CD4-positive, alpha-beta memory T cell (primary cell): ENCODE measurements at places on chromosomes 16 and 17. TPM values are rescaled to one million over a fixed set of nuclear protein-coding genes. Genes with fewer than 3 reads are reported as not detected.

DNA sequence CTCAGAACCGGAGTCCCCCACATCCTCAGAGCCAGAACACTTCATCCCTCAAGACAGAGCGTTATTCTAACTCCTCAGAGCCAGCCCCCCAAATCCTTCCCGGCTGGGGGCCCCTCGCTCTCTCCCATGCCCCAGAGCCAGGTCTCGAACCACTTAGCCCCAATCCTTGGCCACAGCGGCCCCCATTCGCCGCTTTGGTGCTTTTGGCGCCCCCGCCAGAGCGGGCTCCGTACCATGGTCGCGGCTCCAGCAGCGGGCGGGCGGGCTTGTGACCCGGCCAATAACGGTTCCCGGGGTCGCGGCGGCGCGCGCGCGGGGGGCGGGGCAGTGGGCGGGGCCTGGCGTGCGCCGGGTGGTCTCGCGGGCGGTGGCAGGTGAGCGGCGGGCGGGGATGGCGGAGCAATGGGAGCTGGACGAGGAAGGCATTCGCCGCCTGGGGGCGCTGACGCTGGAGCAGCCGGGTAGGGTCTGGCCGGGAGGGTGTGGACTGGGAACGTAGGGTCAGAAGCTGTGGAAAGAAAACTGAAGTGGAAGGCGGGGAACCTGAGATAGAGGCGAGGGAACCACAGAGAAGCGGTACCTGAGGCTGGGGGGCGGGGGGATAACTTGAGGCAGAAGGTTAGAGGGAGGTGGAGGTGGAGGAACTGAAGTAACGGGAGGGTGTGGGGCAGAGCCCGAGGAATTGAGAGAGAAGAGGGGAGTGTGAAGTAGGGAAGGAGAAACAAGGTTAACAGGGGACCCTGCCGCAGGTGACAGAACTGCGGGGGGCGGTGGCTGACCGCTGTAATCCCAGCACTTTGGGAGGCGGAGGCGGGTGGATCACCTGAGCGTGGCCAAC, at the start of the genes KCTD19 and LRRC36:
KCTD19 (minus strand) TSS at position 270 of the 838 bp plus-strand sequence; CDS start at position 236, 34 bp downstream.
LRRC36 (plus strand) TSS at position 344 of the 838 bp plus-strand sequence; CDS start at position 392, 48 bp downstream.
- peaks cover 6% of the 10 kb centered on the region for H3K4me1 ChIP-seq
- H3K27me3 ChIP-seq = peaks cover 22% of the 10 kb centered on the region
- no peak within 1 kb of the TSS for H3K27ac ChIP-seq

DNA sequence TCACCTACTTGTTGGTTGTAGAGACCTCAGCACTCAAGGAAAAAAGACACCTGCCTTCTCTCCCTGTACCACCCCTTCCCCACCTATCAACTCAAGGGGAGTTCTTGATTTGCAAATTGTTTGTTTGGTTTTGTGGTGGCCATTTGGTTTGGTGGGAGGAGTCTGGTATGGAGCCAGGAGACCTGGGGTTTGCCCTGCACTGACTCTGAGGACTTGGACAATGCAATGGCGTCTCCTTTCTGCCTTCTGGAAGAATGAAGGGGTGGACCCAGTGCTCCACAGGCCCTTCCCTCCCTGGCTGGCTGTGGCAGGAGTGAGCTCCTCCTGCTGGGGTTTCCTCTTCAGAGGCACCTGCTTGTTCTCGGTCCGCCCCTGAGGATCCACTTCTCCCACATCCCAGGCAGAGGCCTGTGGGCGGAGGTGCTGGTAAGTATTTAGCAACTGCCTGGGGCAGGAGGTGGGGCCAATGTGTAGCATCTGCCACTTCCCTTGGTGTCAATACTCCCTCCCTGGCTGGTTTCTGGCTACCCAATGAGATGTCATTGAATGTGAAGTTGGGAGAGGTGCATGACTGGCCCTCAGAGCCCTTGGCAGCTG, 164.5 kb downstream of the NTN1 start:
- H3K4me3 ChIP-seq = no peak overlapping the region
- H3K27ac ChIP-seq = no peak overlapping the region
- no peak for DNase-seq
- no peaks in the 10 kb centered on the region for H3K36me3 ChIP-seq
- H3K27me3 ChIP-seq = no peaks in the 10 kb centered on the region
- no peaks in the 10 kb centered on the region for H3K4me1 ChIP-seq

GRCh38 chr17:80425835-80426426, 11.0 kb downstream of the ENDOV start:
- DNase-seq = no peak
- H3K4me3 ChIP-seq = no peak overlapping the region
- H3K36me3 ChIP-seq = no peaks in the 10 kb centered on the region
- no peak overlapping the region for H3K27ac ChIP-seq
- no peaks in the 10 kb centered on the region for H3K27me3 ChIP-seq

DNA sequence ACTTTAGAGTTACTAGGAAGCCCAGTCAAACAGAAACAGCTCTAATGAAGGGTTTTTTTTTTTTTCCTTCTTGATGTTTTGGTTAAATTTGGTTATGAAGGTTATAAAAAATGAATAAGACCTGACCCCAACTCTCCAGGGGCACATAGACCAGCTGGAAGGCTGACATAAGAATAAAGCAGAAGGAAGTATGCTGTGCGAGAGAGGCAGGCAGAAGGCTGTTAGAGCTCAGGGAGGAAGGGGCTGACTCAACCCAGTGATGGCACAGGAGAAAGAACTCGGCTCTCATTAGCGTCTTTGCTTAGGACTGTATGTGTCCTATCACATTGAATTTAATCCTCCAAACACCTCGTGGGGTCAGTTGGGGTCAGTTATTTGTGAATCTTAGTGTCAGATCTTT, 474.6 kb downstream of the PMP22 start:
- no peak for DNase-seq
- H3K27ac ChIP-seq = no peak overlapping the region
- H3K36me3 ChIP-seq = no peaks in the 10 kb centered on the region
- H3K4me1 ChIP-seq = no peaks in the 10 kb centered on the region
- H3K27me3 ChIP-seq = no peaks in the 10 kb centered on the region
- no peak overlapping the region for H3K4me3 ChIP-seq

GRCh38 chr16:88789594-88789993, 4.6 kb upstream of the PIEZO1 start:
- no peaks in the 10 kb centered on the region for H3K36me3 ChIP-seq
- no peak for DNase-seq
- no peaks in the 10 kb centered on the region for H3K27me3 ChIP-seq
- H3K4me1 ChIP-seq = peaks cover 53% of the 10 kb centered on the region
- no peak overlapping the region for H3K27ac ChIP-seq

GRCh38 chr16:9327253-9327652, 235.8 kb downstream of the HAPSTR1 start:
- DNase-seq = no peak
- no peaks in the 10 kb centered on the region for H3K4me1 ChIP-seq
- H3K36me3 ChIP-seq = no peaks in the 10 kb centered on the region
- no peaks in the 10 kb centered on the region for H3K27me3 ChIP-seq
- H3K27ac ChIP-seq = no peak overlapping the region

DNA sequence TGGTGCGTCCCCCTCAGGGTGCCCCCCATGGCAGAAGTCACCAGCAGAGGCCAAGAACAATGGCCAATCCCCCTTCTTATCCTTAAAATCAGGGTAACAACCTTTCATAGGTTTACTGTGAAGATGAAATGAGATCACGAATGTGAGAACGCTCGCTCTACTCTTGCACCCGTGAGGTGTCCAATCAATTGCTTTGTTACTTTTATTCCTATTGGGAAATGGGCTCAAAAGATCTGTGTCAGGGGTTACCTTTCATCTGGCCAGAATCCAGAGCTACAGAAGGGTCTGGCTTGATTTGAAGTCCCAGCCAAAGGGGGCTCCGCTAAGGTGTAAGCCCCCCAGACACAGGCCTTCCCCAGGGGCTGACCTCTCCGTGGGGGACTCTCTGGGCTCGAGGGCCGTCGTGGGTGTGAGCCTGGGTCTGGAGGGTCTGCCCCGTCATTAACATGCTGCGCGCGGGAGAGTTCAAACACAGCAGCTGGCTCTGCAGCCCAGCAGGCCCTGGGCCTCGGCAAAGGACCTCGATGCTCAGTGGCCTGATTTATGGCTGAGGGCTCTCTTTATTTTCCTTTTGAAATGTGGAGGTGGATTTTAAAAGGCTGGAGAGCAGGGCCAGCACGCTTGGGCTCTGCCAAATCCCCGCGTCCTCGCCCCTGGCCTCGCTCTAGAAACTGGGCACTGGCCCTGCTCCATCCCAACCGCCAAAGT, 10.4 kb downstream of the ABR start:
- H3K27ac ChIP-seq = no peak overlapping the region
- no peaks in the 10 kb centered on the region for H3K4me1 ChIP-seq
- H3K4me3 ChIP-seq = no peak overlapping the region
- H3K27me3 ChIP-seq = no peaks in the 10 kb centered on the region

DNA sequence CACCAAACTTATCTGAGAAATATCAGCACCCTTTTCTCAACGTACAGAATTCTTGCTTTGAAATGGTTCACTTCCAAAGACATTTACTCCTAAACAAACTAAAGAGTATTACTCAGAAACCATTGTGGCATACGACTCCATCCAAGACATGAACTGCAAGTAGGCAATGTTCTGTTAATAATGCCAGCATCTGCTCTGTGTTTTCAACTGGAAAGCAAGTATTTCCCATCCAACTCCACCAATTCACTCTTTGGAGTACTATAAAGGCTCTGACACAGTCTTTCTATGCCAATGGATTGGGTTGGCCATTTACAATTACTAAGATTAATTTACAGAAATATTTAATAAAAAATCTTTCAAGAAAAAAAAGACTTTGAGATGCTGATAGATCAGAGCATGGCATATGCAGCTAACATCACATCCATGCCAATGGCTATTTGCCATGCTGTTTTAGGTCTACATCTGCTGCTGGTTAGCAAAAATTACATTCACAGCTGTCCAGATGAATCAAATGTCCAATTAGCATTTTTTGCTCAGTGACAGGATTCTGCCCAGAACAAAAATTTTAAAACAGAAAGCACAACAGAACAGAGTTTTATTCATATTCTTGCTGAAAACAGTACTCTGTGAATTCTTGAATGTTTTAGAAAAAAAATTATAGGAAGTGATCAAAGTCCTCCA, 65.9 kb upstream of the HLF start:
- H3K36me3 ChIP-seq = no peaks in the 10 kb centered on the region
- no peak overlapping the region for H3K4me3 ChIP-seq
- H3K27me3 ChIP-seq = no peaks in the 10 kb centered on the region
- DNase-seq = no peak

- no peaks in the 10 kb centered on the region for H3K36me3 ChIP-seq
- H3K27me3 ChIP-seq = no peaks in the 10 kb centered on the region
- H3K4me1 ChIP-seq = no peaks in the 10 kb centered on the region
- H3K4me3 ChIP-seq = no peak overlapping the region
- H3K27ac ChIP-seq = no peak overlapping the region
These were observed 87.0 kb downstream of the CDH13 start for GRCh38 chr16:82713778-82714177.

DNA sequence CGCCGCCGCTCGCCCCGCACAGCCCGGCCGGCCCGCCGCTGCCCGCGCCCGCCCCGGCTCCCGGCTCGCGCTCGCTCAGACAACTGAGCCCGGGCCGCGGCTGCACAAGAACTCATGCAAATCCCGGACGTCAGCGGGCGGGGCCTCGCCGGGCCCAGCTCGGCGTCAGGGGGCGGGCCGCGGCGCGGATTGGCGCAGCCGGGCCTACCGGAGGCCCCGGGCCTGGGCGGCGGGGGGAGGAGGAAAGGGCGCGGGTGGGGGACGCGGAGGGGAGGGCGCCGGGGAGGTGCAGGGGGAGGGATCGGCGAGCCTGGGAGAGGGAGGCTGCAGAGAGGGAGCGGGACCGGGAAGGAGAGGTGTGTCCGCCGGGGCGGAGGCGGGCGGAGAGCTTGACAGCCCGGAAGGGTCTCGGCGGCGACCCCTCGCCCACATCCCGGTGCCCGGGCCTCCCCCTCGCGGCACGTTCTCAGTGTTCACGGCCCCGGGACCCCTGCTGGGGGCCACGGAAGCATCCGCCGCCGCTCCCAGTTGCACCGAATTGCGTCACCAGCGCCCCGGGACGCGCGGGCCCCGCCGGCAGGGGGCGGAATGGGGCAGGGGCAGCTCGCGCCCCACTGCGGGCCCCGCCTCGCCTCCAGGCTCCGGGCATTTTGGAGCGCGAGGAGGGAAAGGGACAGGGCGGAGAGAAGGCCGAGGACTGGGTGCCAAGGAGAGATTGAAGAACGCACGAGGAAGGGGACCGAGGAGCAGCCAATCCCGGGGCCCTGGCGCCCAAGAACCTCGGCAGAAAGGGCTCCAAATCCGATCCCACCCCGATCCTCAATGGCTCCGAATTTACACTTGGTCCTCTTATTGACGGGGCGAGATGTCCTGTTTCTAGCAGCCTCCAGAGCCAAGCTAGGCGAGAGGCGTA, at the start of gene CBX4:
CBX4 (minus strand) TSS at position 85 of the 913 bp plus-strand sequence. CDS start 189 bp downstream, outside the sequence.
- peak; percentile 87 for DNase-seq
- peak within 1 kb of the TSS; percentile 99 for H3K4me3 ChIP-seq
- peaks cover 75% of the 10 kb centered on the region for H3K4me1 ChIP-seq
- peaks cover 37% of the 10 kb centered on the region for H3K27me3 ChIP-seq

GRCh38 chr16:67177743-67178699, 5.7 kb downstream of the MATCAP1 start:
- no peaks in the 10 kb centered on the region for H3K36me3 ChIP-seq
- no peak overlapping the region for H3K4me3 ChIP-seq
- peaks cover 4% of the 10 kb centered on the region for H3K27me3 ChIP-seq
- H3K4me1 ChIP-seq = peaks cover 40% of the 10 kb centered on the region

DNA sequence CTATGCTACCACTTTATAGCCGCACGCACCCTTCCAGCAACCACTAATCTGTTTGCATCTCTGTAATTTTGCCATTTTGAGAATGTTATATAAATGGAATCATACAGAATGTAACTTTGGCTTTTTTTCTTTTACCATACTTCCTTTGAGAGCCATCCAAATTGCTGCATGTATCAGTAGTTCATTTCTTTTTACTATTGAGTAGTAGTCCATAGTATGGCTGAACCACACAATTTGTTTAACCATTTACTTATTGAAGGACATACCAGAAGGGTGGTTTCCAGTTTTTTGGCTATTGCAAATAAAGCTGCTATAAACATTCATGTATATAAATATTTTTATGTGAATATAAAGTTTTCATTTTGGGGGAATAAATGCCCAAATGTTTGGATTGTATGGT, 8.8 kb downstream of the TENT4B start:
- H3K27me3 ChIP-seq = no peaks in the 10 kb centered on the region
- no peaks in the 10 kb centered on the region for H3K36me3 ChIP-seq
- peaks cover 80% of the 10 kb centered on the region for H3K4me1 ChIP-seq
- no peak overlapping the region for H3K4me3 ChIP-seq
- no peak for DNase-seq

DNA sequence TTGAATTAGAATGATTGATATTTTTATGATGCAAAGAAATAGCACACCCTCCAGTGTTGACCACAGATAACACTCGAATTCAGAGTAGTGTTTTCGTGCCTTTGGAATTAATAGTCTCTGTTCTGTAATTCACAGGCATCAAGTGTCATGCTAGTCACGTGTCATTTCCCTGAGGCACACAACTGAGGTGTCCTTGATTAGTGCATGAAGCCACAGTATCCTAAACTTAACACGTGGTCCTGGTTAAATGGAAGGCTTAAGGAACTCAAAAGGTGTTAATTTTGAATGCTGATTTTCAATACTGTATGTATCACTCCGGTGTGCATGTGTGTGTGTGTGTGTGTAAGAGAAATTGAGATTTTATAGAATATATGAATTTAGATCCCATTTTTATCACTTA, 625.6 kb downstream of the TMEM114 start:
- H3K36me3 ChIP-seq = no peaks in the 10 kb centered on the region
- H3K4me1 ChIP-seq = no peaks in the 10 kb centered on the region
- H3K27ac ChIP-seq = no peak overlapping the region
- no peak overlapping the region for H3K4me3 ChIP-seq

GRCh38 chr16:68644296-68644695, 814 bp upstream of the CDH3 start:
- H3K27ac ChIP-seq = no peak overlapping the region
- DNase-seq = no peak
- peaks cover 20% of the 10 kb centered on the region for H3K4me1 ChIP-seq
- H3K4me3 ChIP-seq = no peak overlapping the region

The XYLT1 gene
- total RNA-seq = 46.3 TPM
